Coronary artery (tissue), 2 donors: ENCODE measurements at places on chromosomes 1 and 21.

DNA sequence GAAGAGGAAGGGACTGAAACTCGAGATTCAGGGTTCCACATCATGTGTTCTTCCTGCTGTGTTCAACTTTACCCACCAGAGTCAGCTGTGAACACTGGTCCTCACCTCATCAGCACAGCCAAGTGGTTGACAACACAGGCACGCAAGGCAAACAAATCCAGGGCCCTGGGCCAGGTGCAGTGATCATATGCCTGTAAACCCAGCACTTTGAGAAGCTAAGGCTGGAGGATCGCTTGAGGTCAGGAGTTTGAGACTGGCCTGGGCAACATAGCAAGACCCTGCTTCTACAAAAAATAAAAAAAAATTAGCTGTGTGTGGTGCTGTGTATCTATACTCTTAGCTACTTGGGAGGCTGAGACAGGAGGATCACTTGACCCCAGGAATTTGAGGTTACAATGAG lies 8.4 kb upstream of the XKR8 start:
- DNase-seq = no peak

GRCh38 chr1:112744009-112744578 lies 29.0 kb upstream of the PPM1J start:
- DNase-seq = no peak

GRCh38 chr1:109649491-109649914 lies 6.4 kb upstream of the GSTM4 start:
- no peak for DNase-seq

- DNase-seq = no peak
Measured at GRCh38 chr1:175277783-175278733, 85.5 kb upstream of the KIAA0040 start.

GRCh38 chr1:82161700-82162141 lies 361.0 kb downstream of the ADGRL2 start:
- DNase-seq = no peak

DNA sequence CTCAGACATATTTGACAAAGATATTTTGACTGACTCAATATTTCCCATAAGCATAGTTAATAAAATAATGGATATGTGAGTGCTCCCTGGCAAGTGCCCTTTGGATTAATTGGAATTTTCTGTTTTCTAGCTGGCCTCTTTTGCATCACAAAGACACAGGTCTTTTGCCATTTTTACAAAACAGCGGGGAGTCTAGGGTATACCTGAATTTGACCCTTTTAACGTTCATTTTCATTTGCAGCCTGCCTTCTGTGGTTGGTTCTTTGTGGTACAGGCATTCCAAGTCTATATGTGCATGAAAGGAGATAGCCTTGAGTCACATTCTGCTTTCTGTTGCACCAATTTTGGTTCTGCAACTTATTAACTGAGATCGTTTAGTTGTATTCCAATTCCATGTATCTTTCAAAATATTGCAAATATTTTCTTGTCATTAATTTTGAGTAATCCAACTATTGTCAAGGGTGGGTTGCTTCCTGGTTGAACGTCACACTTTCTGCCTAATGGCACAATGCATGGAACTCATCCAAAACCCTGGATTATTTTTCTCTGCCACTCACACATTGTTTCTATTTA lies 171.7 kb downstream of the CRB1 start:
- DNase-seq = no peak

DNA sequence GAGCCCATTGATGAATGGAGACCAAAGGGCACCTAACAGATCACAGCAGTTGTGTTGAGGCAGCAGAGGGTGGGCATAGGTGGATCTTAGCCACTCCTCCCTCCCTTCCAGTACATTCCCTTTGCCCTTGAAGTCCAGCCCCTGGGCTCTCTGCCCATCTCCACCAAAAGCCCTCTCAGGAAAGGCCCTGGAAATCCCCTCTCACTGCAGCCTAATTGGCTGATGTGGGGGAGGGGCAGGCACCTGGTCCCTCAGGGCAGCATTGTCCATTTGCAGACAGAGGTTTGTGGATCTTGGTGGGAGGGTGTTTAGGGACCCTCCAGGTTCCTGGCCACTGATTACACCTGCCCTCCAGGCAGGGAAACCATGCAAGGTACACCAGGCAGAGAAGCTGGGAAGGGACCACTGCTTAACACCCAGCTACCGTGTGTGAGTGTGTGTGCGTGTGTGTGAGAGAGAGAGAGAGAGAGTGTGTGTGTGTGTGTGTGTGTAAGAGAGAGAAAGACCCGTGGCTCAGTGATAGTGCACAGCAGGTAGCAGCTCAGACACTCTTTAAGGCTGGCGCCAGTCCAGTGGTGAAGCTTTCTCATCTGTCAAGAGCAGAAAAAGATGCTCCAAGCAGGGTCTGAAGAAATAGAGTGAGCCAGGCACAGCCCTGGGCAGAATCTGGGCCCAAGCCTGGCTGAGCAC lies 71.1 kb downstream of the MATN1 start:
- DNase-seq = no peak

DNA sequence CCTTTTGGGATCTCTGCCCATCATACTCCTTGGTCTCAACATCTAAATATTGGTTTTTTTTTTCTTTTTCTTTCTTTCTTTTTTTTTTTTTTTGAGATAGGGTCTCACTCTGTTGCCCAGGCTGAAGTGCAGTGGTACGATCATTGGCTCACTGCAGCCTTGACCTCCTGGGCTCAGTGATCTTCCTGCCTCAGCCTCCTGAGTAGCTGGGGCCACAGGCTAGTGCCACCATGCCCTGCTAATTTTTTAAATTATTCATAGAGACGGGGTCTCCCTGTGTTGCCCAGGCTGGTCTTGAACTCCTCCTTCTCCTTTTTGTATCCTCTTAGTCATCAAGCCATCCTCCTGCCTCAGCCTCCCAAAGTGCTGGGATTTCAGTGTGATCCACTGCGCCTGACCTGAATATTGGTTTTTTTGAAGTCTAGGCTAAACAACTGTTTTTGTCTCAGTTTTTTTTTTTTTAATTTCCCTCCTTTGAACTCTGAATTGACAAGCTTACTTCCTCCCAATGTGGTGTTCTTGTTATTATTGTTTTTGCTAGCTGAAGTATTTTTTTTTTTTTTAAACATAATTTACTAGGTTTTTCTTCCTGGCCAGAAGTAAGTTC lies 30.9 kb downstream of the MAPKAPK2 start:
- no peak for DNase-seq

DNA sequence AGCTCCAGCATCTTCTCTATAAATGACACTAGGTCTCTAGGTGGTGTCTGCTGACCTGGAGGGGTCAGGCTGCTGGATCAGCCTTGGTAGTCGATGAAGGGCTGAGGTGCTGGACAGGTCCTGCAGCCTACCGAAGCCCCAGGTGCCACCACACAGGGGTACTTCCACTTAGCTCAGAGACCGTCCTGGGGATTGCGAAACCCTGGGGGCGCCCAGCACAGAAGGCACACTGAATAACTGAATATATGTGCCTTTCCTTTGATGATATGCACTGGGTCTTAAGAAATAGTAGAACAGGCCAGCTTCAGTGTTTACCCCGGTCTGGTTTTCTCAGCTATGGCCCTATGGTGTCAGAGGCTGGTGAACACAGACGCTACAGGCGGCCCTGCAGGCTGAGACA lies 10.9 kb downstream of the UBE2J2 start:
- no peak for DNase-seq

GRCh38 chr1:30359539-30360220 lies 363.7 kb downstream of the MATN1 start:
- no peak for DNase-seq

- DNase-seq = no peak
Measured at GRCh38 chr1:153624965-153625611, 2.2 kb downstream of the S100A13 start.

DNA sequence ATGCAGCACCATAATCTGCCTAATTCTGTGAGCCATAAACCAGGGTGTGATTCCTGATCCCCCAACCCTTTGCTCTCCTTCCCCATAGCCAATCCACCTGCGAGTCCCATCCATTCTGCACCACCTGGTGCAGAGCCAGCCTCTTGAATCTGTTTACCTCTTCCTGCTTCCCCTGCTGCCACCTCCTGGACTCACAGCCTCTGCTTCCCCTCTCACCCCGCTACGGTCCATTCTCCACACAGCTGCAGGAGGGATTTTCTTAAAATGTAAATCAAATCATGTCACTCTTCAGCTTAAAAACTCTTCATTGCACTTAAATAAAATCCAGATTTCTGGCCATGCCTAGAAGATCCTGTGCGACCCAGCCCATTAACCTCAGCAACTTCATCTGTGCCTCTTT lies 186.7 kb downstream of the FOXD2 start:
- DNase-seq = peak; percentile 64

GRCh38 chr1:172390683-172391551 lies 29.6 kb upstream of the C1orf105 start:
- no peak for DNase-seq

- DNase-seq = no peak
Measured at GRCh38 chr1:89631816-89632656, 884 bp upstream of the LRRC8C start.

DNA sequence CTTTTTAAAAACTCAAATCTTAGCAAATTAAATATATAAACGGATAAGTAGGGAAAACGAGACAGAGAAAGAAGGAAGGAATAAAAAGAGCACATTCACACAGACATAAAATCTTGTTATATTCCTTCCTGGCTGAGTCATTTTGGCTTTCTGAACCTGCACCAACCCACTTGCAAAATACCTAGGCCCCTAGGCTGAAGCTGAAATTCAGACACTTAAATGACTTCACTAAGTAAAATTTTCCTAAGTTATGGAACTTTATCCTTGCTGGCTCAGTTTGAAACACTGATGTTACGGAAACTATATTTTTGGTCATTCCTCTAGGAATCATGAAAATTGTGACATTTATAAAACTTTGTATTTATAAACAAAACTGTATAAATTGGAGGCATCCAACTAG lies 462.8 kb upstream of the NFIA start:
- DNase-seq = no peak

GRCh38 chr21:25790878-25791204 lies 56.1 kb downstream of the GABPA start:
- DNase-seq = no peak

DNA sequence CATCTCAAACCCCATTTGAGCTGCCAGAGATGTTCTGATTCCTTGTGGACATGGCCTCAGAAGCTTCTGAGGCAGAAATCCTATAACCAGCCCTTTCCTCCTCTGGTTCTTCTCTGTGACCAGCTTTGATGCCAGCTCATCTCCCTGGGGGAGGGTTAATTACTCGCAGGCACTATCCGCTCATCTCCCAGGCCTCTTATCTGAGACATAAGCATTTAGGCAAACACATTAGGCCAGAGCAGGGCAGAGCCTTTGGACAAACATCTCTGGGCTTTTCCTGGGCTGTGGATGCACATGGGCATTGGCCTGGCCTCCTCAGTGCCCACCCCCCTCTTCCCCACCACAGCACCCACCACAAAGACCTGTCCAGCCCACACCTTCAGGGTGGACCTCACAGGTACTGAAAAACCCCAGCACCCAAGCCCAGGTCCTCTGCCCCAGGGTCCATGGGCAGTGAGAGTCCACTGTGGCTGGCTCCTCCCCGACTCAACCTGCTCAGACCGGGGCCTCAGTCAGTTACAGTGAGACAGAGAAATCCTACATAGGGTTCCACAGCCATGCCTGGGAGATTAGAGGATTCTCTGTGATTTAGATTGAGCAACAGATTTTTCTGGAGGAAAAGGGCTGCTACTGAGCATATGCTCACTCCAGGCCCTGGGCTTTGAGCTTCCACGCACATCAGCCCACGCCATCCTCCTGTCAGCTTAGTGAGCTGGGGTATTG lies 26.9 kb downstream of the IGSF21 start:
- no peak for DNase-seq

DNA sequence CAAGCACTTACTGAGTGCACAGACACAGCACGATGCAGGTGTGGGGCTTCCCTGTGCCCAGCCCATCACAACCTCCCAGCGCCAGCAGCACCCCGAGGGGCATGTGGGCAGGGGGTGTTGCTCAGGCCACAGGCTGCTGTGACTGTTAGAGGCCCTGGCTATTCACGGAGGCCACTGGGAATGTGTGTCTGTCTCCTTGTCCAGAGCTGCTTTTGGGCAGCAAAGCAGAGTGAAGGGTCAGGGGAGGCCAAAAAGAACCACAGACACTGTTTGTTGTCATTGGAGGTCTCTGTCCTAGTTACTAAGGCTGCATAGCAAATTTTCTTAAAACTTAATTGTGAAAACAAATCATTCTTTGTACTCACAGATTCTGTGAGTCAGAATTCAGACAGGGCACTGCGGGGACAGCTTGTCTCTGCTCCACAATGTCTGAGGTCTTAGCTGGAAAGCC lies 49.6 kb downstream of the TNFRSF8 start:
- DNase-seq = no peak

GRCh38 chr1:94949681-94950661 lies 23.1 kb upstream of the CNN3 start:
- no peak for DNase-seq

GRCh38 chr1:155882235-155882634 lies 22.9 kb downstream of the SYT11 start:
- no peak for DNase-seq

GRCh38 chr1:36133484-36133883 lies 8.5 kb upstream of the COL8A2 start:
- DNase-seq = no peak
